ENCODE measurements at places on chromosomes 5 and 9. TPM values are rescaled to one million over a fixed set of nuclear protein-coding genes. Genes with fewer than 3 reads are reported as not detected.

The HTR4 gene
- total RNA-seq: not detected

The RAB3C gene
- total RNA-seq: not detected

The CYSRT1 gene
- 0.45 TPM for total RNA-seq

The ADGRD2 gene
- total RNA-seq: not detected

The NOL6 gene
- 21.7 TPM for total RNA-seq

The ESM1 gene
- 214 TPM for total RNA-seq

The ACER2 gene
- 14.0 TPM for total RNA-seq

The ADAM19 gene
- 34.1 TPM for total RNA-seq

The ADRB2 gene
- 3.2 TPM for total RNA-seq

The CD180 gene
- total RNA-seq: not detected

The PLCXD3 gene
- under 0.01 TPM for total RNA-seq

The LCN10 gene
- total RNA-seq: not detected

The PLPP7 gene
- total RNA-seq: 3.3 TPM

The BHMT2 gene
- total RNA-seq: 0.09 TPM

The TMEM252 gene
- total RNA-seq: not detected

The AJM1 gene
- 0.45 TPM for total RNA-seq

The OR1J2 gene
- not detected for total RNA-seq

The ANKRD55 gene
- total RNA-seq: 0.09 TPM

The NTRK2 gene
- 0.09 TPM for total RNA-seq

The INSL6 gene
- not detected for total RNA-seq

The FBXO38 gene
- total RNA-seq: 45.2 TPM

The CTSV gene
- 0.54 TPM for total RNA-seq

The PTPN3 gene
- total RNA-seq: 2.8 TPM

The FBN2 gene
- total RNA-seq: 9.8 TPM

The PCDHGB1 gene
- total RNA-seq: 0.99 TPM

The GABBR2 gene
- 21.6 TPM for total RNA-seq

The SLIT3 gene
- 0.36 TPM for total RNA-seq

The STOML2 gene
- 175 TPM for total RNA-seq

The SHOC1 gene
- under 0.01 TPM for total RNA-seq

The ELOVL7 gene
- total RNA-seq: under 0.01 TPM

The MSMP gene
- 6.5 TPM for total RNA-seq

The SLC4A9 gene
- not detected for total RNA-seq

The STPG3 gene
- not detected for total RNA-seq

The EQTN gene
- not detected for total RNA-seq

The SPATA24 gene
- 9.5 TPM for total RNA-seq

The ORM2 gene
- total RNA-seq: not detected

The CCNO gene
- 0.09 TPM for total RNA-seq

The SVEP1 gene
- total RNA-seq: 0.66 TPM

The GNPDA1 gene
- total RNA-seq: 34.7 TPM

Data from endothelial cell of coronary artery (primary cell).